Stimulated activated naive CD4-positive, alpha-beta T cell (primary cell): ENCODE measurements at places on chromosomes 2 and 18.

GRCh38 chr2:220043155-220043989 is 415.9 kb downstream of the SLC4A3 start:
- no peak for DNase-seq

DNA sequence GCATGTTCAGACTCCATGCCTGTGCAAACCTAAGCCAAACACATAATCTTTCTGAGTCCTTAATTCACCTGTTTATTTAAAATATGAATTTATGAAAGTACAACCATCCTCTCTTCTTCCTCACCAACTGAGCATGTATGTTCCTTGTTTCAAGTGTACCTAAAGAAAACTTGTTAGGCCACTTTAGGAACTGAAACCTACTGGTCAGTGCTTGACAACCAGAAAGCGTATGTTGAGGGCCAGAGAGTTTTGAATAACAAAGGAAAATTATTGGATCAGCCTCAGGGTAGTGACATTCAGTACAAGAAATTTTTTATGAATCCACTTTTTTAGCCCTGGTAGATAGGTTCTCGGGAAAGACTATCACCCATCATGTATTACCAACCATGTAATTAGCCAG is 847.6 kb upstream of the CELF4 start:
- DNase-seq: no peak

GRCh38 chr2:114400890-114401289 is 41.6 kb upstream of the DPP10 start:
- no peak for DNase-seq

GRCh38 chr2:6788614-6789013 is 77.1 kb downstream of the CMPK2 start:
- no peak for DNase-seq

GRCh38 chr2:144858211-144858610 is 338.3 kb upstream of the ZEB2 start:
- no peak for DNase-seq

GRCh38 chr2:179440642-179441251 is 176.1 kb upstream of the SESTD1 start:
- no peak for DNase-seq

DNA sequence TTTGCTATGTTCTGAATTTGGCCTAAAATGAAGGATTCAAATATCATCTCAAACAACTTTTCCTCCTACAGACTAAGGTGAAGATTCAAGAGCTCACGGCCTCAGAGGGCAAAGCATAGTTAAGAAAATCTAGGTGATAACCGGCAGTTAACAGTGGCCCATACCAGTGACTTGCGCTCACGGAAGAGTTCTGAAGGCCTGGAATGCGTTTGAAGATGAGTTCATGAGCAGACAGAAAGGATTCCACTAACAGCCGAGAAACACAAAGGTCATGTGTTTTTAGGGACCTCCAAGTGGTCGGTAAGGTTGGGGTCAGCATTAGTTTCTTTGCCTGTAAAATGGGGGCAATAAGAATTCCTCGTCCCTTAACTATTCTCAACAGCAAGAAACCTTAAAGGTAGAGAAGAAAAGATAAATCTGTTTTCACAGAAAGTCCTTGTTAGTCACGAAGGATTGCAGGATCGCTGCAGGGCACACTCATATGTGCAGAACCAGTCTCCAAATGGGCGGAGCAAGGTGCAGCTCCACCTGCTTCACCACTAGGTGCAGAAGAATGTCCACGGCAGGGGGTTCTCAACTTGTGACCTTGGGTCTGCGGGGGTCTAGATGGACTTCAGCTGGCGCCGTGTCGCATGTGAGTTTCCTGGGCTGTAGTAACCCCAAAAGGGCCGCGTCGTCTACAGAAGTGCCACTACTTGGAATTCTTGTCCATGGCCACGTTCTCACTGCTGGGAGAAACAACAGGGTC is 708 bp upstream of the RPIA start:
- DNase-seq: peak; percentile 32

DNA sequence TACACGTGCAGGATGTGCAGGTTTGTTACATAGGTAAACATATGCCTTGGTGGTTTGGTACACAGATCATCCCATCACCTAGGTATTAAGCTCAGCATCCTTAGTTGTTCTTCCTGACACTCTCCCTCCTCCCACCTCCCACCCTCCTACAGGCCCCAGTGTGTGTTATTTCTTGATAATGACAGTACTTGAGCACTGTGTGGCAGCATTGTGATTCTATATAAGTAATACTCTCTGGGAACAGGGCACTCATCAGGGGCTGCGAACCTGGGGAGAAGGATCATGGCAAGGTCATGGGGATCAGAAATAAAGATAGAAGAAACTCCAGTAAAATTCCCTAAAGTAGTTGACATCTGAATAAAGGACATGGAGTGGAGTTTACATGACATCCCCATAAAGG is 1256.2 kb upstream of the CRIM1 start:
- DNase-seq: no peak

DNA sequence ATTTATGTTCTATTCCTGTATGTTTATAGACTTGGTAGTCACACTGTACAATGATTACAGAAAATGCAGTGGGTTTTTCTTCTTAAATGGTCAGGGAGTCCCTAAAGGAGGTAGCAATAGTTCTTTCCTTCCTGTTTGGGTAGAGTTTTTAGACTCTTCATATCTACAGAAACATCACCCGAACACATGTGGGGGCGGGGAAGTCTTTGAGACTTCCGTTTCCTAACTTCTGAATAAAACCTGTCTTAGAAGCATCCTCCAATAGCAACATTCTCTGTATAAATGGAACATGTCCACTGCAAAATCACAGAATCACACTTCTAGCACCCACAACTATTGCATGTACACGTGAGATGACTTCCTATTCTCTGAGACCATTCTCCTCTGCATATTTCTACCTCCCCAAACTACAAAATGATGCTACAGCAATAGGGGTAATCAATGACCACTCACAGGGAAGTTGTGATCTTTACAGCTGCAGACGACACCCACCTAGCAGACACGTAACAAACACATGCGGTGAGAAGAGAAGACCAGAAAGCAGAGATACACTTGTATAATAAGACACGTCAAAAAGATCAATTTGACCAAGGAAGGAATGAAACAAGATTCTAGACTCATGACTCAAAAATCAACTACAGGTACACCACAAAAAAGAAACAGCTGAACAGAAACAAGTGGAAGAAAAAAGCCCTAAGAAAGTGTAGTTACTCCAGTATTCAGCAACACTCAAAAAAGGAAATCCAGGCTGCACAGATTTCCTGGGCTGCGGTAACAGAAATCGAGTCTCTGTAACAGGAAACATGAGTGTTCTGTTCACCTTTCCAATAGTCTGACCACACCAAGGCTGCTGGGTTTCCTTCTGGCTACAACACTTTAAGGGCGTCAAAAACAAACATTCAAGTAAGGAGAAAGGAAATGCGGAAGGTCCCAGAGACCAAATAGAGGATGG is 120.4 kb downstream of the ZNF516 start:
- no peak for DNase-seq

DNA sequence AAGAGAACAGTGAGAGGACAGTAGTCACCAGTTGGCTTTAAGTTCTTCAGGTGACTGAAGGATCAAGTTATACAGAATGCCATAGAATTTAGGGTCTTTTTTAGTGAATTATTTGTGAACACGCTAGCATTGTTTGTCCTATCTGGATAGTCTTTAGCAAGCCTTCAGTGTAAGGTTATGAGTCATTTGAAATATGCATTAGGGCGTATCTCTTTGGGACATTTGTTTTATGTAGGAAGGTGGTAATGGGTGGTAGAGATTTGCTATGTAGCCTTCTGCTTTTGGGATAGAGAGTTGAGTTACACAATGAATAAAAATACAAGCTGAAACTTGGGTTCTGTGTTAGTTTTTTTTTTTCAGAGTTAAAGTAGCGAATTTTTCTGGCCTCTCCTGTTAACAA is 13.0 kb downstream of the ACTR2 start:
- no peak for DNase-seq
